Cortex of kidney (tissue), 1 donor: ENCODE measurements at places on chromosomes 7 and 10.

GRCh38 chr7:25565949-25566348 lies 337.7 kb upstream of the NPVF start:
- DNase-seq = no peak

DNA sequence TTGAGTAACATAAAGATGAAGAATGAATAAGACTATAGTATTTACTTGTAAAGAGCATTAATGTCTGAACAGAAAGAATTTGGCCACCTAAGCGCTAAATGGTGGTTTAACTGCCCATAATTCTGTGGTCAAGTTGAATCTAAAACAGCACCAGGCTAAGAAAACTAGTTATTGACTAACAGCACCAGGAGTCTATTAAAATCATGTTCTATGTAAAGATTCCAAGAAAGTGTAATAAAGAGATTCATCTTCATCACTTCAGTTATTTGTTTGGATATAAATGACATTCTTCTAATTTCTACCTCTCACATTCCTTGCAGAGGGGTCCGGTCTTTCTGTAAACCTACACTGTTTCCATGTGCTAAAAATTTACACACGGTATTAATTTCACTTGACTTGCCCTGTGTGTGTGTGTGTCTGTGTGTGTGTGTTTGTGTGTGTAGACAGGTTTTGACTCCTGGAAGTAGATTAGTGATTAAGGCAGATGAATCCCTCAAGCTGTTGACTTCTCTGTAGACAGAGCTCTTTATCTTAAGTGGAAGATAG lies 84.4 kb downstream of the KLF6 start:
- no peak for DNase-seq

DNA sequence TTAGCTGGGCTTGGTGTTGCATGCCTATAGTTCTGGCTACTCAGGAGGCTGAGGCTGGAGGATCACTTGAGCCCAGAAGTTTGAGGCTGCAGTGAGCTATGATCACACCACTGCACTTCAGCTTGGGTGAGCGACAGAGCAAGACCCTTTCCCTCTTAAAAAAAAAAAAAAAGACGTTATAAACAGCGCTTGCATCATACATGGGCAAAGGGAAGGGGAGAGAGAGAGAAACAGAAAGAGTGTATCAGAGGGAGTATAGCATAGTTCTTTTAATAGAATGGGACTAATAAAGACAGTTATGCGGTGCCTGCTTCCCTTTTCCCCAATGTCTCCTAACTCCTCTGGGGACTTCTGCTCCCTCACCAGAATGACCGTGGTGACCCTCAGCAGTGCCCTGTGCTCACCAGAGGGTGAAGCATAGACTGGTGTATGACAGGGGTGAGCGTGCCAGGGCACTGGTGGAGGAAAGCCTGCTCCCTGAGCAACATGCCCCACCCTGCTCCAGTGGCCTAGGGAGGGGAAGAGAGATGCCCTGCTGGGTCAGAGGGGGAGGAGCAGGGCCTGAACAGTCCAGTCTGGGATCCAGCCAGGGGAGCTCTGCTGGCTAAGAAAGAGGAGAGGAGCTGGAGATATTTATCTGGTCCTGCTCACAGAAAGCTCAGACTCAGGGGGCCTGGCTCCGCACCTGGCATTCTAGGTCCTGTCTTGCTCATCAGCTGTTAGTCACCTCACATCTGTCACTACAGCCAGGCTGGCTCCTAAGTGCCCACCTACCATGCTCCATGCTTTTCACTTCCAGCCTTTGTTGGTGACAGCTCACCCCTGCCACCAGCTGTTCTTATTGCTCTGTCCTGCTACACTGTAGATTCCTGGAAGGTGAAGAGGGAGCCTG lies 2.2 kb downstream of the PDZD7 start:
- DNase-seq = no peak

DNA sequence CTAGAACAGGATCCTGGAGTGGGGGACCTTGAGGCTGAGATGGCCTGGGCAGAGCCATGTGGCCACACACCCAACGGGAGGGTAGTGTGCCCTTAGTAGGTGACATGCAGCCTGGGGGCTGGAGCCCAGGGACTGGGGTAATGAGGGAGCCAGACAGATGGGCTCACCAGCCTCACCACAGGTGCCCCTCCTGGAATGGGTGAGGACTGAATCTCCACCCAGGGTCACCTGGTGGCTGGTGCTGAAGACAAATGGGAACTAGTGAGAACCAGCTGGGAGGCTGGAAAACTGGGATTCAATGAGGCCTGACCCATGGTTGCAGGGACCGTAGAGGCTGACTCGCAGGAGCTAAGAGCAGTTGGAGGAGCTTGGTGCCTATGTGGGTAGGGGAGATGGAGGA lies 6.1 kb downstream of the ZP3 start:
- DNase-seq = no peak

GRCh38 chr7:25846722-25847121 lies 305.3 kb upstream of the NFE2L3 start:
- no peak for DNase-seq

DNA sequence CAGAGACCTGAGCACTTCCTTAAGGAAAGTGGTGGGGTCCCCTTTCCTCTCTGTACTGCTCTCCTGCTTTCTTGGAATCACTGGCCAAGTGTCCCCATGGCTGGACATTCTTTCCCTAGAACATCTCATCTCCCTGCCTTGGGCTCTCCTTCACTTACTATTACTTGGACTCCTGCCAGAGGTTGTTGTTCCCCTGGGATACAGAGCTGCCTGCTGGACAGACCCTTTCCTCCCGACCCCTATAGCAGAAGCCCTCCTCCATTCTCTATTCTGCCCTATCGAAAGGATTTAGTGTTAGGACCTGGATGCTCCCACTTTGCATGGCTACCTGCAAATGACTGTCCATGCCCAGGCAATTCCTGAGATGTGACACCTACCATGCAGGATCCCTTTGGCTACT lies 164.3 kb upstream of the PODXL start:
- DNase-seq = no peak

DNA sequence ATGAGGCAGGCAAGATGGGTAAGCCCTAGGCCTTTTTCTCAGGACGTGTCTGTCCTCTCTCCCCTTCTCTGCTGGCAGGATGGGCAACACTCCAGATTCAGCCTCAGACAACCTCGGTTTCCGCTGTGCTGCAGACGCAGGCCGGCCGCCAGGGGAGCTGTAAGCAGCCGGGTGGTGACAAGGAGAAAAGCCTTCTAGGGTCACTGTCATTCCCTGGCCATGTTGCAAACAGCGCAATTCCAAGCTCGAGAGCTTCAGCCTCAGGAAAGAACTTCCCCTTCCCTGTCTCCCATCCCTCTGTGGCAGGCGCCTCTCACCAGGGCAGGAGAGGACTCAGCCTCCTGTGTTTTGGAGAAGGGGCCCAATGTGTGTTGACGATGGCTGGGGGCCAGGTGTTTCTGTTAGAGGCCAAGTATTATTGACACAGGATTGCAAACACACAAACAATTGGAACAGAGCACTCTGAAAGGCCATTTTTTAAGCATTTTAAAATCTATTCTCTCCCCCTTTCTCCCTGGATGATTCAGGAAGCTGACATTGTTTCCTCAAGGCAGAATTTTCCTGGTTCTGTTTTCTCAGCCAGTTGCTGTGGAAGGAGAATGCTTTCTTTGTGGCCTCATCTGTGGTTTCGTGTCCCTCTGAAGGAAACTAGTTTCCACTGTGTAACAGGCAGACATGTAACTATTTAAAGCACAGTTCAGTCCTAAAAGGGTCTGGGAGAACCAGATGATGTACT lies 13.1 kb downstream of the PHKG1 start:
- DNase-seq = no peak

- no peak for DNase-seq
Observed at GRCh38 chr10:34697351-34698247, 117.5 kb downstream of the PARD3 start.

DNA sequence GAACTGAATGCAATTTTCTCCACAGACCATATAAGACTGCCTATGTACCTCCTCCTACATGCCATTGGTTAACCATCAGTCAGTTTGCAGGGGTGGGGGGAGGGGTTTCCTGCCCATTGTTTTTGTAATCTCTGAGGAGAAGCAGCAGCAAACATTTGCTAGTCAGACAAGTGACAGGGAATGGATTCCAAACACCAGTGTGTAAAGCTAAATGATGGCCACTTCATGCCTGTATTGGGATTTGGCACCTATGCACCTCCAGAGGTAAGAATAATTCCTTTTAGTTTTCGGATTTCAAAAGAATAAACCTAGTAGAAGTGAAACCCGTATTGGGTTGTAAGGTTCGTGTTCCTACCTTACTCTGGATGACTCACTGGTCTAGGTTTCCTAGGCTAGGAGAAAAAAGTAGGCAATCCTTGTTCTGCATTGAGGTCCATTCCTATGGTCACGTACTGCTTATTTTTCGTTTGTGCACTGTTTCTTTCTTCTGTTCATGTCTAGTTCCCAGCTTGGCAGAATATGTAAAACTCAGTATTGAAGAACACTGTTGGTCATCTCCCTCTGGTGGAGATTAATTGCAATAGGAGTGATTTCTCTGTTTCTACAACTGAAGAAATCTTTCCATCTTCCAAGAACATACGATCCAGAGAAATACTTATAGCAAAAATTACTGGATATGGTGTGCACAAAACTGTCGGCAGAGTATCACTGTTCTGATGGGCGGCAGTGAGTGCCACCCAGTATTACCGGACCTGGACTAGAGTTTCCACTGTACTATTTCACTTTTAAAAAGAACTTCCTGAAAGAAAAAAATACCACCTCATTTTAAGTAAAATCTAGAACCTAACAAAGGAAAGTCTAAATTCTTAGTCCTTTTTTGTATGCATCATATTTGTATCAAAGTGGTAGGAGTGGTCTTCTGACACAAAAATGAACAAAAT lies at the start of gene AKR1C3:
Gene AKR1C3 (plus strand): TSS at position 150 of the 941 bp plus-strand sequence. CDS start 31 bp downstream, at position 181.
- DNase-seq = no peak

DNA sequence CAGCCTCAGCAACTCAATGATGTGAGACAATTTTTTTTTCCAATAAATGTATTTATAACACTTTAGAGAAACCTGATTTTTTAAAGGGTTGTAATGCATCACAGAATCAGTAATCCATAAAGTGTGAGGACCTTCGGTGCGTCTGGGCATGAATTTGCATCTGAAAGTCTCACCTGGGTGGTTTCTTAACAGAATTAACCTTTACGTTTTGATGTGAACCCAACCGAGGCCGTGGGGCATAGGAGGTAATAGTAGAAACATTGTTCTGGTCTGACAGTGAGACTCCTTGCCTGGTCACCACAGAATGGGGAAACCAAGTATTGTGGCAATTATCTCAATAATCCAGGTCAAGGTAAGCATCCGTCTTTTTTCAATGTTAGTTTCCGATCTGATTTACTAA lies 114.6 kb downstream of the PRKCQ start:
- no peak for DNase-seq

GRCh38 chr10:71086439-71087080 lies 125.8 kb upstream of the UNC5B start:
- no peak for DNase-seq

DNA sequence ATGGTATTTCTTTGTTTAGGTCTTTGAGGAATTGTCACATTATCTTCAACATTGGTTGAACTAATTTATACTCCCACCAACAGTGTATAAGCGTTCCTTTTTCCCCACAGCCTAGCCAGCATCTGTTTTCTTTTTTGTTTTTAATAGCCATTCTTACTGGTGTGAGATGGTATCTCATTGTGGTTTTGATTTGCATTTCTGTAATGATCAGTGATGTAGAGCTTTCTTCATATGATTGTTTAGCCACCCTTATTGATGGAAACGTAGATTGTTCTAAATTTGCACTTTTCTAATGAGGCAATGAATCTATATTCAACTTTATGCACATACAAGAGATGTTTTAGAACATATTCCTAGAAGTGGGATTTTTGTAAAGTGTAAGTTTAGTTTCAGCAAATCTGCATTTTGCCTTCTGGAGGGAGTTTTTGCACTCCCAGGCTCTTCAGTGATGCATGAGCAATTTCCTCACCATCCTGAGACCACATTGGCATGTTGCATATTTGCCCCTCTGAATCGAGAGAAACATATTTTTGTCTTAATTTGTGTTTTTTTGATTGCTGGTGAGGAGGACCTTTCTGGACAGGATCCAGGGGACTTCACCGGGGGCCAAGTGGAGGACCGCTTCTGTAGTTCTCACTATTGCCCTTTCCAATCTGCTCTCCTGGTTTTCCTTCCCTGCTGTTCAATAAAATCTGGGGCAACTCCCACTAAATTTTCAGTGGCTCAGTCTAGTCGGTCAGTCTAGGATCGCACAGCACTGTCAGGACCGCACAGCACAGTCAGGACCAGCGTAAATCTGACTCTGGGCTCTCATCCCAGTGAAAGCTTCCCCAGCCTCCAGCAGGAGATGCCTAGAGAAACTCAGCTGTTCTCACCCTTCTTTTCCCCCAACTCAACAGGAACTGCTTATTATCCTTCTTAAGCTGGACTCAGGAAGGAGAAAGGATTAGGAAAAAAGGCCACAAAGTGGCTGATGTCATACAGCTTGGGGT lies 157.0 kb downstream of the PTPN20 start:
- no peak for DNase-seq

DNA sequence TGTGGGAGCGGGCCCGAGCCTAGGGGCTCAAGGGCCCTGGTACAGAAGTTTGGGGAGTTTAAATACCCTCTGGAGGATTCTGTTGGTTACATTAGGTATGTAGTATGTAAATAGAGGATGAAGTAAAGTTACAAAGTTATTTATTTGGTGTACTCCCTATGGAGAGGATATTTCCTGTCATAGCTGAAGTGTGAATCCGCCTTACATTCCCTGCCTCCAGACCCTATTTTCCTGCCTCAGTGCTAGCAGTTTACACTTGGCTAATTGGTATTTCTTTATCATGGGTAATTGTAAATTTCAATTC lies 60.6 kb upstream of the KLF14 start:
- no peak for DNase-seq

DNA sequence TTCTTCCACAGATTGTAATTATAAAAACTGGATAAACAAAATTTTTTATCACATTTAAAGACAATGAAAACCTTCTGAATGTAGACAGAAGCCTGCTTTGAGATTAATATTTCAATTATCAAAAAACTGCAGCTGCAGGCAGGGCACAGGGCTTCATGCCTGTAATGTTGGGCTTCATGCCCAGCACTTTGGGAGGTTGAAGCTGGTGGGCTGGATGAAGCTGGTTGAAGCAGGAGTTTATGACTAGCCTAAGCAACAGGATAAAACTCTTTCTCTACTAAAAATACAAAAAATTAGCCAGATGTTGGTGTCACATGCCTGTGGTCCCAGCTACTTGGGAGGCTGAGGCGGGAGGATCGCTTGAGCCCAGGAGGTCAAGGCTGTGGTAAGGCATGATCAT lies 41.2 kb downstream of the PDZD8 start:
- no peak for DNase-seq

DNA sequence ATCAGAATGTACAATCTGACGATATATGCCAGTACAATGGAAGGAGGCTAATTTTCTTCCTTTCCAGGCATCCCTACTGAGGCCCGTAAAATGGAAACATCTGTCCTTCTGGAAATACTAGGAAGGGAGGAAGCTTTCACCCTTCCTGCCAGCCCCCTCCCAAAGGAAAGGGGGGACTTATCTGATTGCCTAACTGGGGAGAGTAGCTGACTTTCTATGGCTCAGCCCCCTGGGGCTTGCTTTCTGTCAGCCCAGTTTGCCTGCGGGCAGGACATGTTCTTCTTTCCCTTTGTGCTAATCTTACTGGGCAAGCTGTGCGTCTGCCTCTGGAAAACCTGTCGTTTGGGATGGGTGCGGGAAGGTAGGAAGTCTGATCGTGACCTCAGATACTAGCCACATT lies 508.9 kb downstream of the SUGCT start:
- DNase-seq = no peak
